ENCODE measurements at places on chromosomes 2 and 18.

DNA sequence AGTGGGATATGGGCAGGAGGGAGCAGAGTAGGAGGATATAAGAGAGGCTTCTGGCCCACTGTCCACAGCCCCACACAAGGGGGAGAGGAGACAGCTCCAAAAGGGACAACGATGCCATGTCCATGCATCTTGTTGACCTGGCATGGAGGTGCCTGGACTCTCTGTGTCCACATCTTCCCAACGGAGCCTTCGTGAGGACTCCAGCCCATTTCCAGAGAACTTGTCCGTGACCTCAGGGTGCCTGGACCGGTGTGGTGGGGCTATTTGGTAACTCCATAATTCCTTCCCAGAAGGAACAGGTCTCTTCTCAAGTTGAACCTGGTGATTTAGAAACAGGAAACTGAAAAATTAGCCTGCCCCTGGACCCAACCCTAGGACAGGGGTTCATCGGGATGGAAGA, 133.9 kb downstream of the CYP26B1 start:
- no peak for DNase-seq

- no peak for DNase-seq
Observed at GRCh38 chr2:234044157-234044556, 6.3 kb upstream of the SPP2 start.

DNA sequence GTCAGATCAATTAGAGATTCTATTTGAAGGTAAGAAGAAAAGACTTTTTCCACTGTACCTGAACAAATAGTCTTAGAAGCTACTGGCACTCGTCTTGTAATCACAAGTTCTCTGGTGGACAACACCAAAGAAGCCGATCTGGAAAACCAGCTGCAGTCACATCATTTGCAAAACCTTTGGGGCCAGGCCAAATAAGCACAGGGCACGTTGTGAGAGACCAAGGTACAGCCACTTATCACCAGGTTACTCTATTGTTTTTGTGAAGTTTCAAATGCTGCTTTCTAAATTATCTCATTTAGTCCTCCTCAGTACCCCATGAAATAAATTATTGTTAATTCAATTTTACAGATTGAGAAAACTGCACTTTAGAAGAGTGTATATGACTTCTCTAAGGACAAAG, 18.5 kb downstream of the ROCK1 start:
- DNase-seq = no peak

GRCh38 chr2:196591004-196591403, 48.5 kb upstream of the CCDC150 start:
- no peak for DNase-seq

- no peak for DNase-seq
Observed at GRCh38 chr2:238950551-238950950, 102.7 kb downstream of the TWIST2 start.

- no peak for DNase-seq
Observed at GRCh38 chr2:1721706-1722646, 22.3 kb downstream of the PXDN start.

- DNase-seq = no peak
Observed at GRCh38 chr2:113888641-113889470, 1.0 kb upstream of the ACTR3 start.

DNA sequence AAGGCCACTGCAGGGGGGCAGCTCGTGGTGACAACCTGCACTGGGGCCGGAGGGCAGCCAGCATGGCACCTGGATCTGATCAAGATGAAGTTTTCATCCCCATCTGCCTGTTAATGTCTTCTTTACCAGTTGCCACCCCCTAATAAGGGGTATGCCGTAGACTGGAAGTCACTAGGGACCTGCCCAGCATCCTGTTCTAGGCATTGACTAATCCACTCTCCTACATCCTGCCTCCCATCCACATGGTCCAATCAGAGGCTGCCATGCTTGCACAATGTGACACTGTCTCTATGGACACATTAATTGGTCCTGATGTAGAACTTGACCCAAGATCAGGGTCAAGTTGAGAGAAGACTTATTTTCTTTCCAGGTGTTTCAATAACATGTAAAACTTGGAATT, 95.1 kb upstream of the LCLAT1 start:
- DNase-seq = no peak

- DNase-seq = no peak
Observed at GRCh38 chr2:191636235-191636543, 41.7 kb upstream of the NABP1 start.

DNA sequence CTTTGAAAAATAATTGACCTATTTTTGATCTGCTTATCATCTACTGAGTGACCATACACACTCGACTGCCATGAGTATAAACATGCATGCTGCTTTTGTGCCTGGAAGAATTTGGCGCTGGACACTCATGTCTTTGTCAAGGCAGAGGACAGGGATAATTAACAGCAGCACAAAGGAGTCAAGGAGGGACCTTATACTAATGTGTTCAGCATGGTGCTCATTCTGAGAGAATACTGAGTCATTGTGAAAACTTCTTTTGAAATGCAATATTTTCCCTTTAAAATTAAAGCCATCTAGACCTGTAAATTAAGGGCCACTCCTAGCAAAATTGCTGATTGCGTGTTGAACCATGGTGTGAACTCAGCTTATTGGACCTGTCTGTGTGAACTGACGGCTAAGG, 116.3 kb downstream of the ZNF532 start:
- DNase-seq = no peak

DNA sequence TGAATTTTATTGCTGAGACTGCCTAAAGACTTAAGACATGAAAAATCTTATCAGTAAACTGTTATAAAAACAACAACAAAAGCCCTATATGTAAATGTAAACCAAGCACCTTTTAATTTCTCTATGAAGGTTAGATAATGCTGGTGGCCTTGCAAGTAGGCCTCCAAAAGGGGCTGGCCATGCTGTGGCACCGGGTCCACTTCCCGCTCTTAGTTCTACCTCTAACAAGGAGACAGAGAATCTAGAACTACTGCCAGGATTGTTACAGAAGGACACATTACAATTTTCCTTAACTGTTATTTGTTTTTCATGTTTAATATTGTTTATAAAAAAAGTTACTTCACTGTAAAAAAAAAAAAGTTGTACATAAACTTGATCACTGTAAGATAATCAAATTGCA, 49.0 kb downstream of the UGP2 start:
- DNase-seq = no peak

DNA sequence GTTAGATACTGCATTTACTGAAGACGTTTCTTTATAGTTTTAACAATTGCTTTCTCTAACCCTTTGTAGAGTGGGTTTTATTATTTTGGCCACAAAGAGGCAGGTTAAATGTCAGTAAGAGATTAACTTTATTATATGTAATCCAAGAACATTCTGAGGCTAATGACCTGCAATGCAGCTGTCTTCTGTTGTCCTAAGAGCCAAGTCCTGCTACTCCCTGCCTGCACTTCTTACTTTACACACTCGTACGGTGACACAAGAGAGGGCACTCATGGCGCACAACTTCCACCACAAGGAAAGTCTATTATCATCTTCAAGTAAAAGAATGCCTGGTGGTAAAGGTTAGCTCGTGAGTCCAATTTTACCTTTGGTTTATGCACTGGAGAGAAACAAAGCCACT, 471.0 kb upstream of the HNMT start:
- no peak for DNase-seq

DNA sequence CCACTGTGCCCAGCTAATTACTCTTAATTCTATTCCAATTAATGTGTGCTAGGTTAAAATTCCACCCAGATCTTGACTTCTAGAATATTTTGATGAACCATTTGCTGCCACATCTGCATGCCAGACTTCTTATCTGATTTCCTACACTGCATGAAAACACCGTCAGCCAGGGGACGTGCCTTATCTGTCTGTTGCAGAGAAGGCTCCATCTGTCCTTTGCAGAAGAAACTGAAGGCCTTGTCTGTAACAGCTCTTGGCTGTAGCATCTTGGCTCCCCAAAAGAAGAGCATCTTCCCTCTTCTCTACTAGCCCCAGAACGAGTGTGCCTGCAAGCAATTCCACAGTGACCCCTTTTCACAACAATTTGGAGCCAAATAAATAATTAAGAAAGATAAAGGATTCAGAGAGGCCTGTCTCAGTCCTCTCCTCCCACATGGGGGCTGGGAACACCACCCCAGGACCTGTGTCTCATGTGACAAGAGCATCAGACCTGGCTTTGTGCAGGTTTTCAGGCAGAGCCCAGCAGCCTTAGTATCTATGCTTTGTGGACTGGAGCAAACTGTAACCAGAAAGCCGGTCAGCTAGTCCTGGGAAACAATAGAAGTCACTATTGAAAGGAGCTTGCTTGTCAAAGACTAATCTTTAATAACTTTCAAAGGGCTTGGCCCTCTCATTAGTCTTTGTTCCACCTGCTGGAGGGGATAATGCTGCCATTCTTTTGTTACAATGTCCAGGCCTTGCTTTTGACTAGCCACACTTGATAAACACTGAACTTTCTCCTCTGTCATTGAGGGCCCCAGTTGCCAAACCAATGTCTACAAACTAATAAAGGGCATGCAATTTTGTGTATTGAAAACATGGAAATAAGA, 84.0 kb upstream of the NEUROD1 start:
- no peak for DNase-seq

DNA sequence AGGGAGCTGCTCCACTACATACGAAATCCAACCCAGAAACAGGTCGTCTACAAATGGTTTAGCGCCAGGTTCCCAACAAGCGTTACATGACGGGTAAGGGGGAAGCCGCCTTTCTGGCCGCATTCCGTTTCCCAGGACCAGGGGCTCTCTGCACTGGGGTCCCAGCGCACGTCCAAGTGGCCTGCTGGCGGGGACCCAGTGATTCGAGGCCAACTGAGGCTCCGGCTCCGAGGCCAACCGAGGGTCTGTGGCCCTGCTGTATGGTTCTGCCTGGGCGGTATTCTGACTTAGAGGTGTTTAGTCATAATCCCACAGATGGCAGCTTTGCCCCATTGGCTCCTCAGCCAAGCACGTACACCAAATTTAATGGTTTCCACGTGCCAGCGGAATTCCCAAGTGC, 127.2 kb downstream of the PKP4 start:
- no peak for DNase-seq

GRCh38 chr18:75211002-75211621, 515 bp downstream of the TSHZ1 start:
- no peak for DNase-seq

DNA sequence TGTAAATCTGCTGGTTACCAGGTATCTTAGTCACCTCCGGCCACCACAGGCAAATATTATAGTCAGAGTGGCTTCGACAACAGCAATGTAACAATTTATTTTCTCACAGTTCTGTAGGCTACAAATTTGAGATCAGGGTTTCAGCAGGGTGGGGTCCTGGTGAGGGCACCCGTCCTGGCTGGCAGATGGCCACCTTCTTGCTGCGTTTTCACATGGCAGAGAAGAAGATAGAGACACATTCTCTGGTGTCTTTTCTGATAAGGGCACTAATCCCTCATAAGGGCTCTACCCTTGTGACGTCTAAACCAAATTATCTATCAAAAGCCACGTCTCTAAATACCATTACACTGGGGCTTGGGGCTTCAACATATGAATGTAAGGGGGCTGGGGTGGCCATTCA, 843.2 kb upstream of the FANCL start:
- no peak for DNase-seq

- no peak for DNase-seq
Observed at GRCh38 chr2:8146132-8147005, 535.5 kb upstream of the ID2 start.

DNA sequence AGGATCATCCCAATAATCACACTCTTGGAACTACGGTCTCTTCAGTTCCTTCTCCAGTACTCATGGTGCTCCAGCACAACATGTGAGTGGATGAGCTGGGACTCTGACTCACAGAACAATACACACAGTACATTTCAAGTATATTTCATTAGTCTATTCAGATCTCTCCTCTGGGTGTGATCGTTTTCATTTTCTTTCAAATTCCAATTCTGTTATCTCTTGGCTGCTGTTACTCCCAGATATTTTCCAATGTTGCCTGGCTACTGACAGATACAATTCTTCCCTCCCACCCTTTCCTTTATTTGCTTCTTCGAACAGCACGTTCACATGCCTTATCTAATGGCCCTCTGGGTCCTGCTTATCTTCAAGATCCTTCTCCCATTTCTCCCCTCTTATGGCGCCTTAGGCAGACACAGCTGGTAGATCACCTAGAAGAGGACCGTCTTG, 216.0 kb downstream of the ACKR3 start:
- DNase-seq = no peak

- DNase-seq = no peak
Observed at GRCh38 chr2:96916646-96917543, 47.0 kb upstream of the SEMA4C start.

- no peak for DNase-seq
Observed at GRCh38 chr18:27847412-27847811, 329.5 kb downstream of the CDH2 start.

DNA sequence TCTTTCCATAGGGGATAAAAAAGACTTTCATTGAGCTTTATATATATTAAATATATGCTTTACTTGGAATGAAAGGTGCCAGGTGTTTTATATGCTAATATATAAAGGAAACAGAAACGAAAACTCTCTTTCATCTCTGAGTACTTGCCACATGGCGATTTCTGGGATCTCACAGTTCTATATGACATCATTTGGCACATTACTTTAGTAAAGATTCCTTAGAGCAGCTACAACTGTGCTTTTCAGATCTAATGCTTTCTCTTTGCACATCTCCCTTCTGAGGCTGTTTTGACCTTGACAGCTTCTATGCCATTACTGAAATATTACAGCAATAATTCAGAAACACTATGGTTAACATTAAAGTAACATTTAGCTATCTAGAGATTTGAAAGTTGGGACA, 1082.9 kb upstream of the CDH2 start:
- no peak for DNase-seq

GRCh38 chr18:73381016-73381698, 513.4 kb upstream of the NETO1 start:
- no peak for DNase-seq

DNA sequence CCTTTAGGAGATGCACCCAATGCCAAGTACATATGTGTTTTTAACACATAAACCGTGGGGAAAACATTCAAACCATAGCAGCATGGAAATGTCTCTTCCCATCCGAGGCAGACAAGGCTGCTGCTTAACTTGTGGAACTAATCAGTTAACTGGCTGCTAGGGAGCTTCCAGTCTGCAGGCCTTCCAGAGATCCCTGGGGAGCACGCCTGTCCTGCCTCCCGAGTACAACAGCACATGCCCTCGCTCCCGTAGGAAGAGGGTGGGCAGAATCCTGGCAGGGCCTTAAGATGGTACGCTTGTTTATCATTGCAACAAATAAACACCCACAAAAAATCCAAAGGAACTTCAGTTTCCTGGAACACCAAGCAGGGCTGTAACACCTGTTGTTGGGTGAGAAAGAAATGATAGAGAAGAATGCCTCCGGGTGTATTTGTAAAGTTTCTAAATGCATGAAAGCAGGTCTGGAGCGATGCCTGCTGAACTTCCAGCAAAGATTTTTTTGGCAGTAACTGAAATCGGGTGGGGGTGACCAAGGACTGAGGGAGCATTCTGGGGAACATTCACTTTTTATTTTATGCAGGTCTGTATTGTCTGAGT, 56.2 kb downstream of the EDAR start:
- DNase-seq = no peak

GRCh38 chr2:96601382-96602292, 36.5 kb downstream of the KANSL3 start:
- no peak for DNase-seq

- no peak for DNase-seq
Observed at GRCh38 chr18:23935804-23936203, 78.8 kb upstream of the TTC39C start.

All from stimulated activated CD8-positive, alpha-beta memory T cell treated with anti-CD3 and anti-CD28 coated beads, Interleukin-7, amount 100 ng/mL, for 24 hours (primary cell).